ENCODE measurements at places on chromosomes 3 and 15. TPM values are rescaled to one million over a fixed set of nuclear protein-coding genes. Genes with fewer than 3 reads are reported as not detected.
A peak's percentile ranks its signal among the peaks of the same experiment; 100 is the strongest.

Gene LMAN1L
- total RNA-seq = not detected

Gene ANKRD63
- total RNA-seq = not detected

Gene C2CD4B
- 100 TPM for total RNA-seq

- DNase-seq = no peak
Measured at GRCh38 chr3:154496978-154497377, 67.0 kb upstream of the GPR149 start.

DNA sequence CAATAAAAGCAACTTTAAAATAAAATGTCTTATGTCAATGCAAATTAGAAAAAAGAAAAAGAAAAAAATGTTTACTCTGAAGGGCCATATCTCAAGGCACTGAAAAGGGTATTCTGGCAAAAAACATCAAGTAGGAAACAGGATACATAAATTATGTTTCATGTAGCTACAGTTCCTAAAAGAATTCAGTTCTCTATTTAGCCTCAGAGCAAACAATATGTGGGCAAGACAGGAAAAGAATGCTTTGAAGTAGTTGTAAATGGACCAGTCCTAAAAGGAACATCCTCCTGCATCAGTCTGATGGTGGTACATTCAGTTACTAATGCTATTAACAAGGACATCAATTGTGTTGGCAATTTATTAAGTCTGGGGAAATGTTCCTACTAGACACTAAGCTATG, 8.1 kb downstream of the COMMD2 start:
- no peak for DNase-seq

DNA sequence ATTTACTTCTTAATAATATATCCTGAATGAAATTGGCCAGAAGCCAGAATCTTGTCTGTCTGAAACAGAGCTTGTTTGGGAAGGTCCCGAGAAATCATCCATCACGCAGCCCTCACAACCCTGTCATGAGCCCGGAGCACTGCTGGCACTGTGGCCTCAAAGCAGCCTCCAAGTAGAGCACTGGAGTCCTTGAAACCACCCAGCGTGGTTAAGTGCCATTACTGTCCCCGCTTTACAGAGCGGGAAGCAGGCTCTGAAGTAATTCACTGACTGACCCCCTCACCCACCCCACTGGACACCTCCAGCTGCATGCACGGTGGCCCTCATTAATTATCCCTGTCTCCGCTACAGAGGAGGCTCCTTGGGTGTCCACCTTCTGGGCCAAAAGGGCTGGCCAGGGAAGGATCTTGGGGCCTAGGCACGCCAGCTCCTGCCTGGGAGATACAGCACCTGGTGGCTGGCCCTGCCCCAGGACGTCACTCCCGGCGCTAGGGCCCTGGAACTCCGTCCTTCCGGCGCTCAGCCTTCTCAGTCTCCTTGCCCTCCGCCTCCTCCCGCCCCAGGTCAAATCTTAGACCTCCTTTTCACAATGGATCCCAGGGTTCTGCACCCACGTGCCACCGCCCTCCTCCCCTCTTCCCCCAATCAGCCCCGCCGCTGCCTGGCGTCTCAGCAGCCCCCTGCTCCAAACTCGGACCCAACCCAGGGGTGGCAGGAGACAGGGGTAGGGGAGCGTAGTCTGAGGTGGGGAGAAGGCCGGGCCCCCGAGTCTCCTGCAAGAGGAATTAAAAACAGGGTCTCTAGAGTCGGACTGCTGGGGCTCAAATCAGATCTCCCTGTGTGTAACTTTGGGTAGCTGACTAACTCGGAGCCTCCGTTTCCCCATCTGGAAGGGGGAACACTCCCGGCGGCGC, 1.1 kb downstream of the TKT start:
- DNase-seq = peak; percentile 78

DNA sequence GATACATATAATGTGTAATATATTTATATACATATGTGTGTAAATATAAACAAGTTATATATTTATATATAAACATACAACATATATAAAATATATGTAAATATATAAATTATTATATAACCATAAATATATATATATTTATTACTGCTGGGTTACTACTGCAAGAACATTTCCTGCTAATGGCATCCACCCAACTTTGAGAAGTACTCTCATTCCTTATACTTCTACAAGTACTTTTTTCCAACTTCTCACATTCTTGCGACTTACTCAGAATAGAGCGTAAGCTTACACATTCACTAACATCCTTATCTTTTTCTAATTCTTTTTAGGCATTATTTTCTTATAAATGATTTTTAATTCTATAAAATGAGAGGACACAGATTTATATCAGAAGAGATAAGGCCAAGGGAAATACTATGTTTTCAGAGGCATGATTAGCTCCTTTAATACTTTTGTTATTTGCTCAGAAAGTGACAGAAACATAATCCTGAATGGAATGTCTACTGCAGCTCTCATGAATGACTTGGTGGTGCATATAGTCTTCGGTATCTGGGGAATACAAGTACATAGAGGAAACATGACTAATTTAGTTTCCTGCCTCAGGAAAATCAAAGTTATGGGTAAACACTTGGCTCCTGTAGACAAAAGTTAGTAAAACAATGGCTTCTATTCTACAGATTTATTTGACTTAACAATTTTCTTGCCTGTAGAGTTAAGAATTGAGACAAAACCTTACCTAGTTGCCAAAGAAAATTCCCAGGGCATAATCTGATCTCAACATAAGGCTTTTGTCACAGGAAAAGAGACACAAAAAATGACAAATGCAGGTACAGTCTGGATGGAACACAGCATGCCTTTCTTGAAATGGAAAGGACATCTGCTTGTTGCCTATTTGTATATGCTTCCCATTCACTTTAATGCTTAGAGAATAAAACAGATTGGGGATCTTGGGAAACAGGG, 453.9 kb downstream of the SQOR start:
- DNase-seq = no peak

- DNase-seq = no peak
Measured at GRCh38 chr3:10330319-10330718, 9.4 kb upstream of the SEC13 start.

DNA sequence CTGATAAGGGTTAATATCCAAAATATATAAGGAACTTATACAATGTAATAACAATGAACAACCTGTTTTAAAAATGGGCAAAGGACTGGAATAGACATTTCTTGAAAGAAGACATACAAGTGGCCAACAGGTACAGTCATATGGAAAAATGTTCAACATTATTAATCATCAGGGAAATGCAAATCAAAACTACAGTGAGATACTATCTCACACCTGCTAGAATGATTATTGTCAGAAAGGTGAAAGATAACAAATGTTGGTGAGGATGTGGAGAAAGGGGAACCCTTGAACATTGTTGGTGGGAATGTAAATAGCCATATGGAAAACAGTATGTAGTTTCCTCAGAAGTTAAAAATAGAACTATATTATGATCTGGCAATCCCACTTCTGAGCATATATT, 20.4 kb downstream of the GOLM2 start:
- no peak for DNase-seq

Measured in ascending aorta (tissue), 2 donors.